ENCODE measurements at places on chromosomes 3 and 15.

GRCh38 chr15:65409036-65409631 is 13.6 kb downstream of the IGDCC4 start:
- no peak for ATAC-seq

- no peak for ATAC-seq
Measured at GRCh38 chr15:59688423-59688781, 718 bp downstream of the BNIP2 start.

GRCh38 chr3:135655328-135655727 is 310.2 kb upstream of the PPP2R3A start:
- no peak for ATAC-seq

- no peak for ATAC-seq
Measured at GRCh38 chr15:93152951-93153350, 63.9 kb upstream of the RGMA start.

GRCh38 chr3:38605981-38606380 is 43.5 kb downstream of the SCN5A start:
- no peak for ATAC-seq

- ATAC-seq = peak; percentile 68
Measured at GRCh38 chr15:71548401-71548807, 261.9 kb upstream of the NR2E3 start.

GRCh38 chr3:151318991-151319390 is 2.4 kb upstream of the GPR87 start:
- no peak for ATAC-seq

DNA sequence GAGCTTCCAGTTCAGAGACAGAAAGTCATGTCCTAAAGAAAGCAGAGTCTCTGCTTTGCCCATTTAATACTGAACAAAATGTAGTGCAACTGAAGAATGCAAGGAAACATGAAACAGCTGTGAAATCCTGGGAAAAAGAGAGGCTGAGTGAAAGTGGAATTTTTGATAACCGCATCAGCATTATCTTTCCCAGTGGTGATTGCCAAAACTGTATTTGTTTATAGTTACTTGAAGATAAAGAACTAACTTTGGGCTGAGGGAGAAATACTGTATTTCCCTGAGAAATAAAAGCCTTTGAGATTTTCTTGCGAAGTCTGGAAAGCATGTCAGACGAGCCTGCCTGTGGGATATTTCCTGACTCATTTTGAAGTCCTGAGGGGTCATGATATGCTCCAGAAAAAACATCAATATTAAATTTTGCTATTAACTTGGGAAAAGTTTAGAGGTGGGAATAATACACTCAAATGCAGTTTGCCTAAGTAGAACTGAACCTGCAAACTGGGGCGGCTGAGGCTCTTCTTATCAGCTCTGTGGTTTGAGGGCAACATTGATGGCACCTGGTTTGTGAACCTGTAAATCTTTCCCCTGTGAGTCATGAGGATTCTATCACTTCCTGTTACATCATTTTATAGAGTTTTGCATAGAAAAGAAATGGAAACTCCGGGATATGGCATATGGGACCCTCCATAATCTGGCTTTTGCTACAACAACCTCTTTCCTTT is 855.3 kb downstream of the MCTP2 start:
- no peak for ATAC-seq

- no peak for ATAC-seq
Measured at GRCh38 chr3:72116226-72116625, 331.3 kb upstream of the PROK2 start.

GRCh38 chr15:90744759-90745402 is 27.7 kb downstream of the BLM start:
- no peak for ATAC-seq

DNA sequence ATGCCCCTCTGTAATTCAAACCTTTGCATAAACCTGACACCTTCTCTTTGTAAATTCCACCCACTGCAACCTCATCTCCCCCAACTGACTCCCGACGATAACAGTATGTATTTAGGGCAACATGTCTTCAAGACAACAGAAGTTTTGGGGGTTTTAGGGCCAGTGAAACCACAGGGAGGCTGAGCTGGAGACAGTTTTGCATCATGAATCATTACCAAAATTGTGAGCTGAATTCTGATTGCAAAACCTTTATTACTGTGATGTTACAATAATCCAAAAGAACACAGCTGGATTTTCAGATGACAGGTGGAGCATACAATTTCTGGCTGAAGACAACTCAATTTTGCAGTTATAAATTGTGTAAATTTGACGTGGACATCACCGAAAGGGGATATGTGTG is 281.3 kb upstream of the TTC14 start:
- ATAC-seq = no peak

DNA sequence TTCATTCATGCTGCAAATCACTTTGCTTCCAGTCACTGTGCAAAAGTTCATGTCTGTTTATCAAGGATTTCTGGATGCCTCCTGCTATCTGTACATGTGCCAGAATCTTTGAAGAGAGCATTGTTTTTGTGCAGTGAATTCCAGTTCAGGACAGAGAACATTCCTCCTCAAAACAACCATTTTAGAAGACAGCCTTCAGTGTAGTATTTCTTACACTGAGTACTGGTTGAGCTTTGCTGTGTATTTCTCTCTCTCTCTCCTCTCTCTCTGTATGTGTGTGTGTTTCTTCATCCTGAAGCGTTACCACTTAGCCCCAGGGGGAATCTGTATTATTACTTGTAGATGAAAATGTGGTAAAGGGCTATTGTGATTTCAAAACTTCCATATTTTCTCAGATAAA is 123.8 kb upstream of the CHL1 start:
- ATAC-seq = peak; percentile 41

DNA sequence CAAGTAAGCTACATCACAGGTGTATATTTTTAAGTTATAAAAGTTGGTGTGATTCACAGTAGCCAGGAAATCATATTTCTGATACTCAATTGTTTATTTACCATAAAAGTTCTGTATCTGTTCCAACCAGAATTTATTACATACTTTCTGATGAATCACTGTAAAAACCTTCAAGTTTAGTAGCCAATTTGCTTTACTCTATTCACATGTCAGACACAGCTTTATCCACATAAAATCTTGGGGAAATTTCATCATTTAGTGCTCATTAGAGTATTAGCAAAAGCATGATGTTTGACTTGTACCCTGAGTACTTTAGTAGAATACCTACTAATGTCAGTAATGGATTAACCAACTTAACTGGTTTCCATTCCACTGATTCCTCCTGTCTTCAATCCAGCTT is 249.8 kb downstream of the POLQ start:
- ATAC-seq = no peak

All from motor neuron (in vitro differentiated cells).